ENCODE measurements at places on chromosomes 16 and 17.

- DNase-seq = no peak
Observed at GRCh38 chr16:65323655-65324237, 201.9 kb upstream of the CDH11 start.

- no peak for DNase-seq
Observed at GRCh38 chr17:44761932-44762810, 3.4 kb downstream of the ADAM11 start.

DNA sequence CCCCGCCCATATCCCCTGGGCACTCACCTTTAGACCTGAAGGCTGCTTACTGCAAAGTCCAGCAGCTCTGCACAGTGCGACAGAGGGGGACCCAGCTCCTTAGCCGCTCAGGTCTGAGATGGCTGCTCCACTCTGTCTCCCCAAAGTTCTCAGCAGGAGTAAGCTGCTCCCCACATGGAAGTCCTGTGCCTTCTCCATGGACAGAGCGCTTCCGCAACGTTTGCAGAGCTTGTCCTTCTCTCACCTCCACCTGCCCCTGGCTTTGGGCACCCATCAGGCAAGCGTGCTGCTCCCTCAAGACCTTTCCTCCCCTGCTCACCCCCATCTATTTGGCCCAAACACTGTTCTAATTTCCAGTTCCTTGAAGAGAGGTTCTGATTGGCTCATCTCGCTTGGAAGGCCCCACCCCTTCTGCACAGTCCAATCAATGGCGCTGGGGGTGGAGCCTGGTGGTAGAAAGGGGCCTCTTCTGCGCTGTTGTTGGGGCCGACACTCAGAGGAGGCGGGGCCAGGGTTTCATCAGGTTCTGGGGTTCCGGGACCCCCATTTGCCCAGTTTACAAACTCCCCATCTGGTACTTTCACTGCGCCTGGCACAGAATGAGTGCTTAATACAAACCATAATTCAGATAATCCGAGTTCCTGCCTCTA is 137.2 kb downstream of the CYLD start:
- DNase-seq = no peak

GRCh38 chr17:65463242-65463641 is 98.2 kb downstream of the AXIN2 start:
- no peak for DNase-seq

GRCh38 chr16:49653577-49653976 is 202.3 kb downstream of the ZNF423 start:
- DNase-seq = no peak

- no peak for DNase-seq
Observed at GRCh38 chr17:71176331-71176730, 944.5 kb upstream of the SOX9 start.

DNA sequence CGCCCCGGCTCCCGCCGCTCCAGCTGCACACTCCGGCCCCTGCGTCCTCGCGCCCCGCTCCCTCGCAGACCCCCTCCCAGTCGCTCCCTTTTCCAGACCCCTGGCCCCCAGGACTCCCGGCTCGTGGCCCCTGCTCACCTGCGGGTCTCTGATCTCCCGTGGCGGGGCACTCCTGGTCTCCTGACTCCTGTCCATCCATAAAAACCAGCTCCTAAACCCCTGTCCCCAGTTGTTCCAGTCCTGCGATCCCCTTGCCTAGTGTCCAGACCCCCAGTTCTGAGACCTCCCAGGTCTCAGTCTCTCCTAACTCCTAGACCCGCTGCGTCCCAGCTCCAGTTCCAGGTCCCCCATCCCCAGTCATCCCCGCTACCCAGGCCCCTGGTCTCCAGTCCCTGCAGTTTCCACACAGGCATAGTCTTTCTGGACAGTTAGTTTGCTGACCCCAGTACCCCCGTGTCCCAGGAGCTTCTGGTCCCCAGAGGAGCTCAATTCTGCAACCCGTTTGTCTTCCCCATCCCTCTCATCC is 379 bp downstream of the SNX29 start:
- no peak for DNase-seq

GRCh38 chr17:72422505-72423285 is 301.9 kb downstream of the SOX9 start:
- DNase-seq = no peak

DNA sequence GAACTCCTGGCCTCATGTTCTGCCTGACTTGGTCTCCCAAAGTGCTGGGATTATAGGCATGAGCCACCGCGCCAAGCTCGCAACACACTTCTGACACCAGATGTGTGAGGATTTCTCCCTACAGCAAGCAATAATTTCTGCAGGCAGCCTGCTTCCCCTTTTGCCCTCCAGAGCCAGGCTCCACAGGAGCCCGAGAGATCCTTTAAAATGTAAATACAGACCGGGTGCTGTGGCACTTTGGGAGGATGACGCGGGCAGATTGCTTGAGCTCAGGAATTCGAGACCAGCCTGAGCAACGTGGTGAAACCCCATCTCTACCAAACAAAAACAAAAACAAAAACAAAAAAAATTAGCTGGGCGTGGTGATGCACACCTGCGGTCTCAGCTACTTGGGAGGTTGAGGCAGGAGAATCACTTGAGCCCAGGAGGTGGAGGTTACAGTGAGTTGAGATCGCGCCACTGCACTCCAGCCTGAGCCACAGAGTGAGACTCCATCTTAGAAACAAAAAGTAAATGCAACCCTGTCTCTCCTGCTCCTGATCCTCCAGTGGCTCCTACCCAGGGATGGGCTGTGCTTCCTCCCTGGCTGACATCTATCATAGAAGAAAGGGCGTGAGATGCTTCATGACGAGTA is 14.7 kb downstream of the C16orf96 start:
- no peak for DNase-seq

DNA sequence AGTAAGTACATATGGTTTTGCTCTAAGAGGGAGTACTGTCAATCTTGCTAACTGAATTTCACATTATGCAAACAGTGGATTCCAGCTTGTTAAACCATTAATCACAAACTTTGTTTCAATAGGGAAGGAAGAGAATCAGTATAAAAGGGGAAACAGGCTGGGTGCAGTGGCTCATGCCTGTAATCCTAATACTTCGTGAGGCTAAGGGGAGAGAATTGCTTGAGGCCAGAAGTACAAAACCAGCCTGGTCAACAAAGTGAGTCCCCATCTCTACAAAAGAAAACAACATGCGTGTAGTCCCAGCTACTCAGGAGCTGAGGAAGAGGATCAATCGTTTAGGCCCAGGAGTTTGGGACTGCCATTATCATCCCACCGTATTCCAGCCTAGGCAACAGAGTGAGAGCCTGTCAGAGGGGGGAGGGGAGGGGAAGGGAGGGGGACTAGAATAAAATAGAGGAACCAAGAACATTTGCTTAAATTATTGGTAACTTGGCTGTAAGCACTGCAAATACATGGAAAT is 65.7 kb downstream of the FBXL20 start:
- no peak for DNase-seq

DNA sequence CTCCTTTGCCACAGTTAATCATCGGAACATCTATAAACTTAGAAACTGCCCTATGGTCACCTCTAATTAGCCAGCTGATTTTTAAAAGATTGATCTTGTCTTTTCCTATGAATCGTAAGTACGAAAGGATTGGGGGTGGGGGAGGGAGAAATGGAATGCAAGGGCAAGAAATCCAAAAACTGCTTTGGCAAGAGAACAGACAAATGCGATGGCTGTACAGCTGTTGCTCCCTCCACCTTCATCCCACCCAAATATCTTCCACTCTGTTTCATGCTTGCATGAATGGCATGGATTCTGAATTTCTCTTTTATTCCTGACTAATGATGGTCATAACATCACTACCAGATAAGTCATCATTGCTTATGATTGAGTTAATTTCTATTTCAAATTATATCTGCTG is 165.7 kb downstream of the STX8 start:
- DNase-seq = no peak

DNA sequence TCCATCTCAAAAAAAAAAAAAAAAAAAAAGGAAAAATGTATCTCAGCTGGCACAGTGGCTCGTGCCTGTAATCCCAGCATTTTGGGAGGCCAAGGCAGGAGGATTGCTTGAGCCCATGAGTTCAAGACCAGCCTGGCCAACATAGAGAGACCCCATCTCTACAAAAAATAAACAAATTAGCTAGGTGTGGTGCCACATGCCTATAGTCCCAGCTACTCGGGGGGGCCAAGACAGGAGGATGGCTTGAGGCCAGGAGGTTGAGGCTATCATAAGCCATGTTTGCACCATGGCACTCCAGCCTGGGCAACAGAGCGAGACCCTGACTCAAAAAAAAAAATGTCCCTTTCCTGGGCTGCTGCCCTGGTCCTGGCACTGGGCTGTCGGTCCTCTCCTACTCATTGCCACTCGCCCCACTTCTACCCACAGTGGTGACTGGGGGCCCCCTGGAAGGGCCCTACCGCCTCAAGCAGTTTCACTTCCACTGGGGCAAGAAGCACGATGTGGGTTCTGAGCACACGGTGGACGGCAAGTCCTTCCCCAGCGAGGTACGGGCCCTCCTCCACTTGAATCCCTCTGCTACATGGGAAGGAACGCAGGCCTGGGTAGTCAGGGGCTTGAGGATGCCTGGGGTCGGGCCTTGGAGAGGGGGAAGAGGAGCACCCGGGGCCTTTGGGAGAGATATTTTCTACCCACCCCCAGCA is 6.1 kb downstream of the CA7 start:
- DNase-seq = no peak

DNA sequence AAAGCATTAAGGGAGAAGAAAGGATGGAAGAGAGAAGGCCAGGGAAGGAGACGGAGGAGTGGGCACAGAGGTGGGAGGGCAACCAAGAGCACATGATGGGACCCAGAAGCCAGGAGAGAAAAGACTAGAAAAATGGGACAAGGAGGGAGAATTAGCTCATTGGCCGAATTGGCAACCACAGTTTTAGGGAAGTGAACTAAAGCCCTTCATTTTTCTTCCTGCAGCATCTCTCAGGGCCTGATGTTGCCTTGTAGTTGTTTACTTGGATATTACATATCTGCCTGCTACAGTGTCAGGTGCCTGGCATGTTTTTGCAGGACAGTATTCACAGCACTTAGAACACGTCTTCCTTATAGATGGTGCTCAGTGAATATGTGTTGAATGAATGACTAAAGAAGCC is 19.0 kb downstream of the EMP2 start:
- DNase-seq = no peak

- peak; percentile 8 for DNase-seq
Observed at GRCh38 chr17:56593086-56593645, 333 bp upstream of the NOG start.

GRCh38 chr17:75724016-75725003 is 3.1 kb downstream of the ITGB4 start:
- DNase-seq = no peak

DNA sequence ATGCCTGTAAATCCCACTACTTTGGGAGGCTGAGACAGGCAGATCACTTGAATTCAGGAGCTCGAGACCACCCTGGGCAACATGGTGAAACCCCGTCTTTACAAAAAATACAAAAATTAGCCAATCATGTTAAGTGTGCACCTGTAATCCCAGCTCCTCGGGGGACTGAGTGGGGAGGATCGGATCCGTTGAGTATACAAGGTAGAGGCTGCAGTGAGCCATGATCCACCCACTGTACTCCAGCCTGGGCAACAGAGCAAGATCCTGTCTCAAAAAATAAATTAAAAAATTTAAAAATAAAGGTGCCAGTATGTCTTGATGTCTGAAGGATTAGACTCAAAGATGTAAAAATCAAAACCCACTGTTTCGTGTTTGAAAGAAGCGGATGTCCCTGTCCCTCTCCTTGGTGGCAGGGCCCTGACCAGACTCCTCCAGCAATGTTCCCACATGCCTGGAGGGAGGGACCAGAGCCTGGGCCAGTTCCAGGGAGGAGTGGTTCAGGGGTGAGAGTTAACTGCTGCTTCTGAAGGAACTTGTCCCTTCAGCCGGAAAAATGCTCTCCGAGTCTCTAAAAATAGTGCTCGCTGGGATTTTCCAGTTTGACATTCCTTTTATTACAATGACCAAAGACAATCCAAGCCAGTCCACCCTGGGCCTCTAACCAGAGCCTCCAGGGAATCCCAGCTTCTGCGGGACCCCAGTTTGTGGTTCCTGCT is 9.4 kb upstream of the CMTM4 start:
- DNase-seq = no peak

GRCh38 chr16:70159355-70160348 is 13.9 kb upstream of the CLEC18C start:
- no peak for DNase-seq

DNA sequence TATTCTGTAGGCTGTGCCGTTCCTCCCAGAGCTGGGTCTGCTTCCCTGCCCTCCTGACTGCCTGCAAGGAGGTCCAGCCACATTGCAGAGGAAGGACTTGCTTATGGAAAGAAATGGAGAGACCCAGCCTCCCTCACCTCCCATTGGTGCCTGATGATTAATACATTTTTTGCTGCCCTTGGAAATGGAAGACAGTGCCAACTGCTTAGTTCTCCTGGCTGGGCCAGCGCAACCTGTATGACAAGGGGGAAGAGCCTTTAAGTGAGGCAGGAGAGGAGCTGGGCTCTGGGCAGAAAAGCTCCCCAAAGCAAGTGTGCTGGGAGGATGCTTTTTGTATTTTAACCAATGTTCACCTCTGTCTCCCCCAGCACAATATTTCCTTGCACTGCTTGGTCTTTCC is 238.5 kb downstream of the SOX9 start:
- no peak for DNase-seq

All from activated CD8-positive, alpha-beta memory T cell treated with anti-CD3 and anti-CD28 coated beads for 1 hour (primary cell).